ENCODE measurements at places on chromosomes 2 and 18.
A peak's percentile ranks its signal among the peaks of the same experiment; 100 is the strongest.

DNA sequence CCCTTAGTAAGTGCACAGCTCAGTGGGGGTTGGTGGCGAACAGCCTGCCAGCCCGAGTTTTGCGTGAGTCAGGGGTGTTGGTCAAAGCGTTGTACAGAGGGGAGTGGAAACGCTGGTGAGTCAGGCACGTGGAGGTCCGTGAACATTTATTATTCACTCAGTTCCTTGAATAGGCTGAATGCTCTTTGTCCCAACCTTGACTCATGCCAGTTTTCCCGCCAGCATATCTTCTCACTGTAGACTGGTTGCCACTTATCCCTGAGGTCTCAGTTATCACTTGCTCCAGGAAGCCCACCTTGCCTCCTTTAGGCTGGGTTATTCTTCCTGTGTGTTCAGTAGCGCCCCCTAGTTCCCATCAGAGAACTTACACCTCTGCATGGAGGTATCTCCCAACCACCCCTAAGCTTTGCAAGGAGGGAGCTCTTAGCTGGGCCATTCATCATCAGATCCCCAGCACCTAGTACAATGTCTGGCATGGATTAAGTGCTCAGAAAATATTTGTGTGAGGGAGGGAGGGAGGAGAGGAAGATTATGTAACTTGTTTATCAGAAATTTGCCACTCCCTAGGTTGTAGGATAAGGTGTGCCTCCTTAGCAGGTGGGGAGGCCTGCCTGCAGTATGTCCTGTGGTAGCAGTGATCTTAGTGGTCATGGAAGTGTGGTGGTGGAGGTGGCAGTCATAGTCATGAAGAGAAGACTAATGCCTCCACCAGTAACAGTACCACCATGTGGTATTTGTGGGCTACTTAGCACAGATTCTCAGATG lies 72.1 kb downstream of the CABLES1 start:
- DNase-seq, result no peak

GRCh38 chr2:121246704-121247255 lies 38.2 kb downstream of the TFCP2L1 start:
- DNase-seq, result no peak

DNA sequence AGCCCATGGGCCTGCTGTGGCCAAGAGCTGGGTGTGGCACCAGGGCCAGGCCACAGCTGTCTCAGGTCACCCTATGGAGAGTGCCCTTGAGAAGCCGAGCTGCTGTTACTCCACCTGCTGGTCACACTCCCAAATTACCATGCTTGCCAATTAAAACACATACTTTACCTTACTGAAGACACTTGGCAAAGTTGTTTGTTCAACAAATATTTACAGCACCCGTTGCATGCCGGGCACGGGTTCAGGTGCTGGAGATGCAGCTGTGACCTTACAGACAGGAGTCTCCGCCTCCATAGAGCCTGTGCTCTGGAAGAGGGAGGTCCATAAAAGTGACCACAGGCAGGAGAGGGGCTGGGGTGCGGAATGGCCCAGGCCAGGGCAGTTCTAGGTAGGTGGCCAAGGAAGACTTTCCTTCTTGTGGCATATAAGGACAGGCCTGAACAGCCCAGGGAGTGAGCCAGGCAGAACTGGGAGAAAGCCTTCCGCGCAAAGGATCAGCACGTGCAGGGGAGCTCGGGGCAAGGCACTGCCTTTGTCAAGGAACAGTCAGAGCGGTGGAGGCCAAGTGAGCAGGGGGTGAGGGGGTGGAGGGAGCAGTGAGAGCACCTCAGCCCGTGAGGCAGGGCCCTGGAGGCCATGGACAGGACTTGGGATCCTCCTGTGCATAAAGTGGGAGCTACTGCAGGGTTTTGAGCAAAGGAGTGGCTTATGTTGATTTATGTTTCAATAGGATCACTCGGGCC lies 23.6 kb upstream of the RBM44 start:
- DNase-seq, result peak; percentile 62

DNA sequence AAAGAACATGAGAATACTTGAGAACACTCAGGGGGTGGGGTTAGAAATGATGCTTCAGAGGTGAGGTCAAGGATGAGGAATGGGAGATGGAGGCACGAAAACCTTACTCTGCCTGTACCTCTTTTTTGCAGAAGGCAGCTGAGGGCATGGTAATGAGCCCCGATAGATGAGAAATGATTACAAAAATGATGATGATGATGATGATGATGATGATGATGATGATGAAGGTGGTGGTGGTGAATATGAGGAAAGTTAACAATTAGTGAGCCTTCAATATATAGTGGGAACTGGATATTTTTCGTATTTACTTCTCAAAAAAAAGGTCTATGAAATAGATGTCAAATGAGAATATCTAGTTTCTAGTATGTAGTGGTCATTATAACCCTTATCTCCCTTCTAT lies 584.3 kb downstream of the EPHA4 start:
- DNase-seq, result no peak

- DNase-seq, result peak; percentile 19
These were observed 1.3 kb downstream of the EML6 start for GRCh38 chr2:54724560-54725342.

- DNase-seq, result no peak
These were observed 43.8 kb upstream of the DDX18 start for GRCh38 chr2:117770730-117771129.

DNA sequence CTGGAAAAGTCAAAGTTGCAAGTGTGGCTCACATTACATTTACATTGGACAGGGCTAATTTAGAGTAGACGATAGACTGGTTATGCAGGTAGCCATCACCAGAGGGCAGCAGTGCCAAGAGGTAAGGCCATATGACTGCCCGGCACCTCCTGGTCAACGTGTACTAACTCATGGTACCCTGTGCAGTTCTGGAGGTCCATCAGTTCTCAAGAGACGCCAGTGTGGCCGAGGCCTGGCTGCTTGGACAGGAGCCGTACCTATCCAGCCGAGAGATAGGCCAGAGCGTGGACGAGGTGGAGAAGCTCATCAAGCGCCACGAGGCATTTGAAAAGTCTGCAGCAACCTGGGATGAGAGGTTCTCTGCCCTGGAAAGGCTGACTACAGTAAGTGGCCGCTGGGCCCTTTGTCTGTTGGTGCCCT lies 65.8 kb upstream of the EML6 start:
- peak; percentile 43 for DNase-seq

GRCh38 chr18:10012526-10012925 lies 98.7 kb downstream of the VAPA start:
- DNase-seq, result no peak

GRCh38 chr18:9825571-9826073 lies 60.2 kb upstream of the TXNDC2 start:
- peak; percentile 98 for DNase-seq

- no peak for DNase-seq
These were observed 204.9 kb downstream of the ASB1 start for GRCh38 chr2:238631491-238632180.

GRCh38 chr2:192203876-192204275 lies 9.1 kb upstream of the TMEFF2 start:
- DNase-seq, result no peak

- DNase-seq, result no peak
These were observed 1.7 kb downstream of the SH3YL1 start for GRCh38 chr2:262117-262516.

GRCh38 chr2:67462738-67463496 lies 65.8 kb downstream of the ETAA1 start:
- DNase-seq, result no peak

DNA sequence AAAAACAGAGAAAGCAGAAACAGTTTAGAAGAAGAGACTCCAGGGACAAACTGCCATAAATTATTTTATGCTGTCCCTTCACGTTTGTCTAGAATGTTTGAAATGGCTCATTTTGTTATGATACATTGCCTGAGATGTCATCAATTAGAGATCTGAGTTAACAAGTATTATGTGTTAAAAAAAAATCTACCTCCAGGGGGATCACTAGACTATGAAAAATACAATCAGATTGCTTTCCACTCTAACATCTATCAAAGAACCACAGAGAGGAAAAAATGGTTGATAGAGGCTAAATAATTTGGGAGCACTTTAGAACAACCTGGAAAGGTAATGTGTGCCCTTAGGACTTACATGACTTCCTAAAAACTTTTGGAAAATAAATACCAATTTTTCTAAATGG lies 103.8 kb upstream of the CCDC150 start:
- DNase-seq, result peak; percentile 32

- DNase-seq, result no peak
These were observed 610.4 kb upstream of the SLC8A1 start for GRCh38 chr2:41062336-41062735.

DNA sequence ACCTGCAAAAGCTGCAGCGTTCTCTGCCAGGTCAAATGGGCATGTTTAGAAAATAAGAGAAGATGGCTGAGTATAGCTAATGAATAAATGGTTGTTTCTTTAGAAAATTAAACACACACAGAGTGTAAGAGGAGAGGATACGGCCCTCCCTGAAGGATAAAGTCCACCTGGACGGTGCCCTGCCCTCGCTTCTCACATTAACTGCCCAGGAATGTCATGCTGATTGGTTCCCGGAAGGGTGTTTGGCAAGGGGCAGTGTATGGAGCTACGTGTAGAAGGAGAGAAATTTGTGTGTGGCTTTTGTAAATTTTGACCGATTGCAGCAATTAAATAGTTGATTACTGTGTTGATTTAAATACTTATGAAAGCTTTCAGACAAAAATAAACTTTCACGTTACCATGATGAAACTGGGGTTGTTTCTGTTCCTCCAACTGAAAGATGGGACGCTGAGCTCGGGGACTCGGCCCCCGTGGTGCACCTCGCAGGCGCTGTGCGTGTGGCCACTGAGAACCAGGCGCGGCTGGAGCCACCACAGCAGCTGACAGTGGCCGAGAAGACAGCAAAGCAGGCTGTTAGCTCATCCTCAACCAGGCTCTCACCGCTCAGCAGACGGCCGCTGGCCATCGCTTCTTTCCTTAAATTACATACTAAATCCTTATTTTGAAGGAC lies 22.7 kb downstream of the MPPE1 start:
- no peak for DNase-seq

DNA sequence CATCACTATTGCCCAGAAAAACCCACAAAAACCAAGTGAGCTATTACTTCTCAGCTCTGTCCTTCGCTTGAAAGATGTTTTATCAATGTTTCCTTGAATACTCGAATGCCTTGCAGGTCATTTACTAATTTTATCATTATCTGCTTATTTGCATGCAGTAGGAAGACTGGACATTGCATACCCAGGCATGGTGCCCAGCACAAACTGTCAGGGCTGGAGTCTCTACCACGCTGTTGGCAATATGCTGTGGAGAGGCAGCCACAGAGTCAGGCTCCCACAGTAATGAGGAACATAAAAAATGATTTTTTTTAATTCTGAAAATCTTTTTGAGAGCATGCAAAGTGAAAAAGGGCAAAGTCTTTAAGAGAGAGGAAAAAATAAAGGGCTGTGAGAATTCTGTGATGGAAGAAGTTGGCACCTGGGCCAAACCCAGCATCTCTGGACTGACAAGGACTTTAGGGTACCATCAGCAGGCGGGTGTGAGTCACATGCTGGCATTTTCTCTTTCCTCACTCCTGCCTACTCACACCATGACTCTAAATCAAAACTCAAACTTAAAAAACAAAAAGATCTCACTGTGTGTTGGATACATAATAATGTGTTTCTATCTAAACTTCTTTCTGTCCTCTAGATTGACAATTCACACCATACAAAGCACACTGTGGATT lies 709.8 kb upstream of the FANCL start:
- no peak for DNase-seq

GRCh38 chr2:160367887-160368286 lies 125.7 kb downstream of the RBMS1 start:
- DNase-seq, result peak; percentile 99

DNA sequence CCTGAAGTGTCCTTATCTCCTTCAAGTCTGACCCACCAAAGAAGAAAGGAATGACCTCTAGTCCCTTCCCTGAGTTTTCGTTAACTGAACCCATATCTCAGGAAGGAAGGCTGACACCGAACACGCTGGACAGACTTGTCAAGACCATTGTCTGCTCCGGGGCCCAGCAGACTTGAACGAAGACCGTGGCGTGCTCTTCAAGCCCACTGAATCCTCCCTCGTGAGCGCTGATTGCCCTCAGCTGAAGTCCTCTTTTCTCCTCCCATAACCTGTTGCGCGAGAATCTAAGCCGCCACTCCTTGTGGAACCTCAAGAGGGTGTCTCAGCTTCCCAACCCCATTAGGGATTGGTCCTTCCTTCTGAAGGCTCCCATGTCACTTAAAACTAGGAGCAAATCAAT lies 634 bp upstream of the CNDP1 start:
- DNase-seq, result no peak

DNA sequence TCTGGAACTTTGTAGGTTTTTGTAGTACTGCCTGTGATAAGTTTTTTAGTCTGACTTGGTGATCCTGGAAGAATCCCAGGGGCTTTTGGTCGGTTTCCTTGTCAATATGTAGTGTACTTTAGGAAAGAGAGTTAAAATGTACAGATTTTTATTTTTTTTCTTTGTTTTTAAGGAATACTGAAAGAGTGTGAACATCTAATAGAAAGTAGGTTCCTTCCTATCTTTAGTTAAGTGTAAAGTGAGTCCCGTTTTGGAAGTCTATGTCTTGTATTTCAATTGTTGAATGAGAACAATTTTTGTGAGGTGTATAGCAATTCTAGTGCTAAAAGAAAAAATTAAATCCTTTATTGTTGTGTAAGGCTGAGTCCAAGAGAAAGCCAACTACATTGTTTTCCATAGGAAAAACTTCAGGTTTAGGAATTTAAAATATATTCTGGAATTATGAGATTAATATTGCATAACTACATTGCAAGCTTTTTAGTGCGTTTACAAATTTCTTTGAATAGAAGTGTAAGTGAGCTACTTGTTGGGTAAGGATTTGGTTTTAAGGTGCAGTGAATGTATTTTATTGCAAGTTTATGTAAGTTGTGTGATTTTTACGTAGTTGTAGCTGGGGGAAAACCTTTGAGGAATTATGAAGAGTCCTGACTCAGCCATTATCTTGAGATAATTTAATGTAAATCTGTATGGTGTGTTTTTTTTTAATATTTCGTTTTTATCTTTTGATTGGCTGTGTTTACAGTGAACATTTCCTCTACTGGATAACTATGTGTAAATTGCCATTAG lies 1.7 kb downstream of the VAPA start:
- DNase-seq, result no peak

DNA sequence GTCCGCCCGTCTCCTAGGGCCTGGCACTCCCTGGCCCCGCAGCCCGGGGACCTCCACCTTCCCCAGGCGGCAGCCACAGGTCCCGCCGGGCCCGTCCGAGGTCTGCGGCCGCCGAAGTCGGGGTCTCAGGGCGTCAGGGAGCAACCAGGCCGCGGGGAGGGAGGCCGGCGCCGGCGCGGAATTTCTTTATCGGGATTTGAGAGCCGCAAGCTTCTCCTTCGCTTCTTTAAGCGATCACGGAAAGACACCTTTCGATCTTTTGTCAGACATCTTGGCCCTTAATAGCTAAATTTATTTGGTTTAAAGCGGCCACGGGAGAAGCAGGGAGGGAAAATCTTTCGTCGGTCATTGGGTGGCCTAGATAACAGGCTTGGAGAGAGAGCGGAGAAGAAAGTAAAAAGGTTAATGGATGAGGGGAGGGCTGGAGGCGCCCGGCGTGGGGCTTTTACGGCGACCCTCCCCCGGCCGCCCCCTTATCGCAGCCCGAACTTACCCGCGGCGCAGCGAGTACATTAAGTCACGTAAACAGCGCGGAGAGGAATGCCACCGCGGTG lies 4.3 kb upstream of the GATA6 start:
- no peak for DNase-seq

Data from EH (cell line).